Foreskin melanocyte (primary cell): ENCODE measurements at places on chromosomes 16 and 17.
A peak's percentile ranks its signal among the peaks of the same experiment; 100 is the strongest.

DNA sequence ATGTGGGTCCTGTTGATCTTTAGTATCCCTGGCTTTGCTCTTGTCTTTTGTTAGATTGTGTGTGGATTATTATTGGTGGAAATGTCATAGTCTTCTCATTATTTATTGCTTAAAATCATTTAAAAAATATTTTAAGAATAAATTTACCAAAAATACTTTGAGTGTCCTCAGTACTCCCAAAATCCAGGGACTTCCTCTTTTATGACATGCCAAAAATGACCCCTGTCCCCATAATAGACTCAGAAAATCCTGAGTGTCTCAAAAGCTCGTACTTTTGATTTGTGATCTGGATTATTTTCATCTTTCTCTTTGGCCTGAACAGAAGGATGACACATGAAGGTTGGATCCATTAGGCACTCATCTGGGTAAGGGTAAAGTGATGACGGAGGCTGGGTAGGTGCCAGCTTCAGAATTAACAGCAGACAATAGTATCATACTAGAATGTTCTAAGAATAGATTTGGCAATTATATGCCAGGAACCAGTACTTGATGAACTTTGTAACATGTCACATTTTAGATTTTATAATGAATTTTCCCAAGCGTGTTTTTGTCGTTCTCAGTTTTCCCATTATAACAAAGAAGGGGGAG lies 602.2 kb upstream of the CDH8 start:
- DNase-seq, result no peak

GRCh38 chr17:36184023-36184765 lies 7.8 kb upstream of the TBC1D3B start:
- DNase-seq, result no peak

GRCh38 chr17:35170968-35171771 lies 23.0 kb downstream of the SLC35G3 start:
- DNase-seq, result peak; percentile 6

- no peak for DNase-seq
These were observed at the start of gene EVPLL for GRCh38 chr17:18377437-18378204. Gene EVPLL (plus strand): TSS chr17:18377778. CDS start chr17:18380938, 3,160 bp downstream.

DNA sequence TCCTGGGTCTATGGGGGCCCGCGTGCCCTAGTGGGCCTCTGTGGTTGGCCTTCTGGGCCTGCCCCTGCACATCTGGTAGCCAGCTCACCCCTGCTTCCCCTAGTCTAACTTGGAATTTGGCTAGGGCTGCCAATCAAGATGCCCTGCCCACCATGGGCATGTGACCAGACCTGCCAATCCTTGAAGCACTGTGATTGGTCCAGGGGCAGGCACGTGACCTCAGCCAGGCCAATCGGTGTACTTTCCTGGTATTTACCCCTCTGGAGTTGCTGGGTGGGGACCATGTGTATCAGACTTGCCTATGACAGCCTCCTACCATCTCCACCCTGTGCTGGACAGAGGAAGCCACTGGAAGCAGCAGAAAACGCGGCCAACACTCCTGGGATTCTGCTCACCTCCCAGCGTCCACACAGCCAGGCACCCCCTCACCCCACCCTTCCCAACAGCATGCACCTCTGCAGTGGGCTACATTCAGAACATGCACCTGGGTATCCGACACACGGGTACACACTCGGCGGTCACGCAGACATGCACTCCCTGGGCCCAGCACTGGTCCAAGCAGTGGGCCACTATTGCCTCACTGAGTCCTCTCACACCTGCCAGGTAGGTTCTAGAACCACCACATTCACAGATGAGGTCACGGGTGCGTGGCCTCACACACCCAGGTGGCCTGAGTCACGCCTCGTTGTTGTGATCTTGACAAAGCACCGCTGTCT lies 96.9 kb downstream of the RBFOX3 start:
- DNase-seq, result no peak

- no peak for DNase-seq
These were observed 109.4 kb upstream of the PLCG2 start for GRCh38 chr16:81669473-81670350.

- peak; percentile 64 for DNase-seq
These were observed 23.2 kb downstream of the SLC7A6OS start for GRCh38 chr16:68287276-68288251.

DNA sequence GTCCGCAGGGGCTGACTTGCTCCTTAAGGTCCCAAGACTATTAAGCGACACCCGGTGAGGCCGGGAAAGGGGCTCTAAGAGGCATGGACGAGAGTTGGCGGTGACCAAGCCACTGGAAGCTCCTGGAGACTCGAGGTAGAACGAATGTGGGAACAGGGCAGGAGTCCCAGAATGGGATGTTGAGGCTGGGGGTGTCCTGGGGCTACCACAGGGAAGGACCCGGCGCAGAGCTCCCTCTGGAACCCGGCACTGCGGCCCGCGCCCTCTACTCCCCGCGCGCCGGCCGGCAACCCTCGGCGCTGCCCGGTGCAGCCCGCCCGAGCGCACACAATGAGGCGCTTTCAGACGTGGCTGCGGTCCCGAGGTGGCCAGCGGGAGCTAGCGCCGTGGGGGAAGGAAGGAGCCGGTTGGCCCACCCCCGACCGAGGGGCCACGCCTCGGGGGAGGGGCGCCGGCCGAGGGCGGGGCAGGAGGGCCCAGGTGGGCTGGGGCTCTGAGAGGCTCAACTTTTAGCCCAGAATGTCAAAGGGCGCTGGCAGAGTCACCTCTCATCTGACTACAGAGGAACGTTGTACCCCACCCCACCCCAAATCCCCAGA lies at the start of gene CHST6:
Gene CHST6 (minus strand): TSS at position 366 of the 599 bp plus-strand sequence. CDS start 15,613 bp downstream, outside the sequence.
- peak; percentile 66 for DNase-seq

GRCh38 chr16:28321700-28322411 lies 29.5 kb downstream of the SBK1 start:
- DNase-seq, result no peak

DNA sequence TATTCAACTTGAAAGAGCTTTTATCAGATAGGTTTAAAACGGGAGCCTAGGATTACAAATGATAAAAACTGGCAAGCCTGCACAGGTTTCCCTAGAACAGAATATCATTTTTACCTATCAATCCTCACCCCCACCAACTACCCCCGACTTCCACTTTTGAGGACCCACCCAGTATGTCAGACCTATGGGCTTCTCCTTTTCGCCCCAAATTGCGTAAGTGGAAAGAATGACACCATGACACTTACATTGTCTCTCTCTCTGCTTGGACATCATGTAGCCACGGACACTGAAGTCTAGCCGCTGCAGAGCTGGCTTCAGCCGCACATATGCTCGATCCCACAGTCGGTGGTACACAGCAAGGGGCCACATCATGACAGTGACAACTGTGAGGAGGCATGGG lies 7.4 kb upstream of the PSMC3IP start:
- DNase-seq, result no peak

GRCh38 chr16:56277075-56277474 lies 85.8 kb downstream of the GNAO1 start:
- no peak for DNase-seq

- no peak for DNase-seq
These were observed 28.2 kb downstream of the ZNF652 start for GRCh38 chr17:49333804-49334203.

DNA sequence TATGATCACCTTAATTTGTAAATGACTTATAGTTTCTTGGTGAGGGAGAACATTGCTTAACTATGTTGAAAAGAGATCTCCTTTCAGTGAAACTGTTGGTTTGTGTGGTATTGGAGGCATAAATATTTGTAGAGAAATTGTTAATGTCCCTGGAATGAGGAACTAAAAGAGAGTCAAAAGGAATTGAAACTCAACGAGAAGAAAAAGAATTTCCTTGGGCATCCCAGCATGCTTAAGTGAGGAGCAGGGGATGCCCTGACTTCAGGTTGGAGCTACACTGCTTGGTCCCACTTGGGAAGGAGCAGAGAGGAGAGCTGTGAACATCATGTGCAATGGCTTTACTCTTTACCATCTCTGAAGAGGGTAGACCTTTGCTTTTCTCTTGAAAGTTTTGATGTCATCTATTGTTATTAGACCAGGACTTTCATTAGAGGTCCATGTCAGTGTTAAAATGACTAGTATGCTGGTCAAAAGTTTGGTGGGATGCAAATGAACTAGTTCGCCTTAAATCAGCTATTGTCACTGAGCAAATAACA lies 21.7 kb downstream of the KRT23 start:
- no peak for DNase-seq

GRCh38 chr16:50266337-50267091 lies at the start of gene ADCY7:
Gene ADCY7 (plus strand): TSS chr16:50266551. CDS start chr16:50288180, 21,629 bp downstream.
- DNase-seq, result peak; percentile 22

- no peak for DNase-seq
These were observed 19.7 kb upstream of the RGS9 start for GRCh38 chr17:65117384-65118035.

DNA sequence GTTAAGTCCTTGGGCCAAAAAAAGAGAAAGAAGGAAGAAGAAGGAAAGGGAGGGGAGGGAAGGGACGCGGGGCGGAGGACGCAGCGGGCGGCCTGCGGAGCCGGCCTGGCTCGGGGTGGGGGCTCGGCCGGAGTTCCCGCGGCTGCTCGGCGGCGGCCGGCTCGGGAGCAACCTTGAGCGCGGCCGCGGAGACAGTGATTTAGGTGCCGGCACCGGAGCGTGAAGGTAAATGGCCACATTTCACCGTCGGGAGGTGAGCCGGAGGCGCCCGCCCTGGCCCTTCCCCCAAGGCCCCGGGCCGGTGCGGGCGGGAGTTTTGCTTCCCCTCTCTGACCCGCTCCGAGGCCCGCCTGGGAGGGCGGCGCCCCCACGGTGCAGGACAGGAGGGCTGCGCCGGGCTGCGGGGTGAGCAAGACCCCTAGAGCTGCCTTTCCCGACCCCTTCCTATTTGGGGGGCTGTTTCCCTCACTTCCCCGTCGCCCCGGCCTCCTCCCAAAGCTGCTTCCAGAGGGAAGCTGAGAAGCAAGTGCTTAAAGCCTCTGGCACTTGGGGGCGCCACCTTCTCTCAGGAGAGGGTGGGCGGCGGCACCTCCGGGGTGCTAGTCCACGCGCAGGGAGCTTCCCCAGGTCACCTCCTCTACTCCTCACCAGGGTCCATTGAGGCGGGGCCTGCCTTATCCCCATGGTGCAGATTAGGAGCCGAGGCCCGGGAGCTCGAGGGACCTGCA lies 56.5 kb downstream of the MRM1 start:
- no peak for DNase-seq

DNA sequence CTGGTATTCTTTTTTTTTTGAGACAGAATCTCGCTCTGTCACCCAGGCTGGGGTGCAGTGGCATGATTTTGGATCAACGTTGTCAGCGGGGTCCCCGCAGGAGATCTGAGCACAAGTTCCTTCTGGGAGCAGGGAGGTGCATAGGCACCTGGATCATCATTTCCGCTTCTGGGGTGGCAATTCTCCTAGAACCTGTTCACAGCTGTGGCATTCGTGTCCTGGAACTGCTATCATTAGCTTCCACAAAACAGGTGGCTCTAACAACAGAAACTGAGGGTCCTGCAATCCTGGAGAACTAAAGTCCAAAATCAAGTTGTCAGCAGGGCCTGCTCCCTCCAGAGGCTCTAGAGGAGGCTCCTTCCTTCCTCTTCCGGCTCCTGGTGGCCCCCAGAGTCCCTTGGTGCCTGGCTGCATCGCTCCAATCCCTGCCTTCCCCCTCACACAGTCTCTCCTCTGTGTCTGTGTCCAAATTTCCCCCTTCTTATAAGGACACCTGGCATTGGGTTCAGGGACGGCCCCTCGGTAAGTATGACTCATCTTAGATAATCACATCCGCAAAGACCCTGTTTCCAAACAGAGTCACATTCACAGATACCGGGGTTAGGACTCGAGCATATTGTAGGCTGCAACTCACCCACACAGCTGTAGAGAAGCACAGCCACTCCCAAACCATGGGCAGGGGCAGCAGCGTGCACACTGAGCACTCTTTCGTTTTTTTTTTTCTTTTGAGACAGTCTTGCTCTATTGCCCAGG lies 43.5 kb upstream of the KLHDC4 start:
- DNase-seq, result no peak

GRCh38 chr17:73184136-73184993 lies 8.5 kb upstream of the COG1 start:
- no peak for DNase-seq

GRCh38 chr16:17483351-17483750 lies 12.6 kb upstream of the XYLT1 start:
- DNase-seq, result no peak

- no peak for DNase-seq
These were observed 7.3 kb downstream of the C16orf54 start for GRCh38 chr16:29738514-29738913.

DNA sequence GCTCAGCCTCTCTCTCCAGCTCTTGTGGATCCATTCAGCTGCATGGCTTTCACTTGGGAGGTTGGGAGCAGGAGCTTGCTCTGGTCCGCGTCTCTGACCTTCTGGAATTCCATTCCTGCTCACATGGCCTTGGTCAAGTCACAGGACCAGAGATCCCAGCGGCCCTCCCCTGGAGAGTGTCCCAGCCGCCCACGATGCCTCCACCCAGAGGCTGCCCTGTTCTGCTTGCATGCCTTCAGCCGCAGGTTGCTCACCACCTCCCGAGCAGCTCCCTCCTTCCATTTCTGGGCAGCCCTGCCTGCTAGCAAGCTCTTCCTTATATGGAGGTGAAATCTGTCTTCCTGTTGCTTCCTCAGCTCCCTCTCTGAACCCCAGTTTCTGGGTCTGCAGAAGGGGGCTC lies 32.6 kb downstream of the RAI1 start:
- peak; percentile 80 for DNase-seq

GRCh38 chr16:11211977-11212797 lies 43.8 kb downstream of the SOCS1 start:
- DNase-seq, result no peak

GRCh38 chr16:54933281-54934011 lies 2.8 kb downstream of the IRX5 start:
- no peak for DNase-seq

GRCh38 chr17:80804466-80804865 lies 187.2 kb upstream of the CHMP6 start:
- no peak for DNase-seq

GRCh38 chr17:34254146-34254545 lies 939 bp upstream of the CCL2 start:
- DNase-seq, result no peak

DNA sequence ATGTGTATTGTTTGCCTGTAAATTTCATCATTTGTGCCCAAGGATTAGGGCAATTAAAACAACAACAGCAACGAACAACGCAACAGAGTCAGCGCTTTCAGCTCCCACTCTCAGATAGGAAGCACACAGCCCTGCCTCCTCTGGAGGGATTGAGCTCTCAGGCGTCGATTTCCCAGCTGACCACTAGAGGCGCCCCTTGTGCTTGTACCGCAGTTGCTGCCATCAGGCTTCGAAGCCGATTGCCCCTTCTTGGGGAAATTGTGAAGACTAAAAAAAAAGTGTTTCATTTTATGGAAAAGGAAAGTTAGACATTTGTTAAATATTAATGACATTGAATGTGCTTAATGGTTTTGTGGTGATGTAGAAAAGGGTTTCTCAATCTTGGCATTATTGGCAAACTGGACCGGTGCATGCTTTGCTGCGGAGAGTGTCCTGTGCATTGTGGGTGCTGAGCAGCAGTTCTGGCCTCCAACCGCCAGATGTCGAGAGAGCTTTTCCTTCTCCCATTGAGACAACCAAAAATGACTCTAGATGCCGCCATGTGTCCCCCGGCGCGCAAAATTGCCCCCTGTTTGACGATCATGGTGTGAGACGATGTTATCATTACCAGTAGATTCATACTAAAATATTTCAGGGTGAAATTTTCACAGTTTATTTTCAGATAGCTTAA lies 650.4 kb upstream of the RBFOX1 start:
- DNase-seq, result peak; percentile 2

- no peak for DNase-seq
These were observed 14.0 kb downstream of the PLLP start for GRCh38 chr16:57270221-57271062.
